Activated CD4-positive, alpha-beta T cell treated with anti-CD3 and anti-CD28 coated beads, Interleukin-2, amount 50 U/mL, for 4 hours (primary cell): ENCODE measurements at places on chromosomes 12 and 14.

- no peak for DNase-seq
Measured at GRCh38 chr12:90038289-90038688, 329.7 kb upstream of the ATP2B1 start.

DNA sequence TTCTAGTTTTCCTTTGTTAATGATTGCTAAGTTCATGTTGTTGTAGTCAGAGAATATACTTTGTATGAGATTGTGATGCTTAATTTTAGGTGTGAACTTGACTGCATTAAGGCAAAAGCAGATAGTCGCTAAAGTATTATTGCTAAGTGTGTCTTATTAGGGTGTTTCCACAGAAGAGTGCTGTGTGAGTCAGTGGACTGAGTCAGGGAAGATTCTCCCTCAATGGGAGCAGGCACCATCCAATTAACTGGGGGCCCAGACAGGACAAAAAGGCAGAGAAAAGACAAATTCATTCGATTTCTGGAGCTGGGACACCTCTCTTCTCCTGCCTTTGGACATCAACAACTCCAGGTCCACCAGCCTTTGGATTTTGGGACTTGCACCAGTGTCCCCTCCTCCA, 48.5 kb downstream of the BAZ1A start:
- DNase-seq, result no peak

GRCh38 chr14:94038510-94038909, 12.4 kb downstream of the OTUB2 start:
- no peak for DNase-seq

GRCh38 chr14:78297858-78298257, 127.7 kb downstream of the NRXN3 start:
- no peak for DNase-seq

- no peak for DNase-seq
Measured at GRCh38 chr14:104395941-104396681, 183.5 kb upstream of the C14orf180 start.

- DNase-seq, result no peak
Measured at GRCh38 chr14:67516676-67517075, 16.4 kb upstream of the PLEKHH1 start.

DNA sequence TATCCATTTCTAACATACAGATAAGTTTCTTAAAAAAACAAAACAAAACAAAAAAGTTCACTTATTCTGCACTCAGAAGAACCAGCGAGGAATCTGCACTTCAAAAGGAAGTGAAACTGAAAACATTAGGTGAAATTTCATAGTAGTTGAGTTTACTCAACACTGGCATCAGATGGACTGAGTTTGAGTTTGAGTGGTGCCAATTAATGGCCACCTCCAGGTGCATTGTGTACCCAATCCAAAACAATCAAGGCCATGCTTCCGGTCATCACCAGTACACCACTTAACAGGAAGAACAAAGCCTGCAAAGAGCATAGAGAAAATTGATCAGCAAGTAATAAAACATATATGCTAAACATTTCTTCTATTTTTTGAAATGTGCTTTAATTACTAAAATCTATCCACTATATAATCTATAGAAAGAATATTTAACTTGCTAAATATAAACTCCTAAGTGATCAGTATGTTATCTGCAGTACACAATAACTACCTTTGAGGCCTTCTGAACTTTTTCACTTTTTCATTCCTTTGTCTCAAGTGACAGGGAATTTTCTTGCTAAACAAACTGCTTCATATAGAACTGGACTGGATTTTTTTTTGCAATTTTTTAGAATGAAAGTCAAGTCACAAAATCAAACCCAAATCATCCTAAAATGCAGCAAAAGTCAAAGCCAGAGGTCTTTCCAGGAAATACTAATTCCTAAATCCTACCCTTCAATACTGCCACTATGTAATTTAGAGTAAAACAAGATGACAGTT, 11.5 kb downstream of the SLC38A2 start:
- no peak for DNase-seq

GRCh38 chr14:29461101-29461500, 466.5 kb downstream of the PRKD1 start:
- no peak for DNase-seq

DNA sequence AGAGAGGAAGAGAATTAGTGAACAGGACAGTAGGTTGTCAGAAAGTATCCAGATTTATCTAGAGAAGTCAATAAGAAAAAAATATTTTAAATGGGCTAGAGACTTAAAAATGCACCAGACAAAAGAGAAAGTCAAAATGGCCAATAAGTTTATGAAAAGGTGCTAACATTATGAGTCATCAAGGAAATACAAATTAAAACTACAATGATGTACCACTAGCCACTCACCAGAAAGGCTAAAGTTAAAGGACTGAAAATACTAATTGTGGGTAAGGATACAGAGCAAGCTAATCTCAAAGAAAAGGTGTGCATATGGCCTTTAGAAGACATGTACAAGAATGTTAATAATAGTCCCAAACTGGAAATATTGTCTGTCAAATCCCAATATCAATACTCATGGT, 37.7 kb downstream of the C12orf50 start:
- no peak for DNase-seq

DNA sequence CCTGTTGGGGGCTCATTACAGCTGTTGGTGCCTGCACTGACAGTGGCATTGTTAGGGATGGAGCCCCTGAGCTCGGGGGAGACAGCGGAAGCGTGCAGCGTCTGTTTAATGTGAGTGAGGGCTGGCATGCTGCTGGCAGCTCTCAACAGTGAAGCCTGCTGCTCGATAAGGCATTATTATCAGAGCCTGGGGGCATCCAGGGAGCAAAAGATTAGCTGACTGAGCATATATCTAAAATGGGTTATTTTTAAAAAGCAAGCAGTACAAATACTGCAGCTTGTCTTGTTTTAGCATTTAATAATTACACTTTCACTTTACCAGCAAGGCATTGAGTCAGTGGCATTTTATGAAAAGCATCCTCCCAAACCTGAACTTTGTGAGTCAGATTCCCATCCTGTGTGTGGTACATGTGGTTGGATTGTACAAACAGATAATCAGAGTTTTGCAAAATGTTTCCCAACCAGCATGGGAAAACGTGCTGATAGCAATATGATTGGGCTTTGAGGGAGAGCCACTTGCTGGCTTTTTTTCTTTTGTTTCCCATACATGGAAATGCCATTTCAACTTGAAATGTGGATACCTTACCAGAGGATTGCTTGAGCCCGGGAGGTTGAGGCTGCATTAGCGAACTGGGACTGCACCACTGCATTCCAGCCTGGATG, 150.8 kb downstream of the PRKCH start:
- no peak for DNase-seq

DNA sequence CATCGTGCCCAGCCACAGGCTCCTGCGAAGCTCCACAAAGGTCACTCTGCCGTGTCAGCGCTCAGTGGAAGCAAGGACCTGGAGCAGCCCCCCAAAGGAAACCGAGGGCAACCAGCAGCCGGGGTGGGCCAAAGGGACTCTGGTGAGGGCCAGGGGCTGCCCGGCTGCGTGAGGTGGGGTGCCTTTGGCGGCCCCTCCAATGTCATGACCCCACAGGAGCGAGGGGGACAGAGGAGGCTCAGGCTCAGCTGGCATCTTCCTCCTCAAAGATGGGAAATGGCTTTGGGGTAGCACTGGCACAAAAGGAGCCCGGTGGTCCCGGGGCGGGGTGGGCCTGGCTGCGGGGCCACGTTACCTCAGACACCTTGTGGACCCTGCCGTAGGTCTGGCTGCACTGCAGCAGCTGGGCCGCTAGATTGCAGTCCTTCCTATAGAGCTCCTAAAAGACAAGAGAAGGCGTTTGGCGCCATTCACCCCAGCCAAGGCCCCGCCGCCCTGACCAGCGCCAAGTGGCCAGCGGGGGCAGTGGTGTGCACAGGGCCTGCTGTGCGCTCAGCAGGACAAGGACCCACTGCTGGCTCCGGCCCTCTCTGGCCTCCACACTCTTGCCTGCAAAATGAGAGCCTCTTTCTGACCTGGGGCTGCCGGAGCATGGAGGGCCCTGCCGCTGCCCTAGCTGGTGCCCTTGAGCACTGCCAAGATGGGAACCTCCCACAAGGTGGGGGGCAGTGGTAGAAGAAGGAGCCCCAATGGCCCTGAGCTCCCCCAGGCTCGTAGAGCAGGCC, 46.9 kb downstream of the BEGAIN start:
- no peak for DNase-seq

DNA sequence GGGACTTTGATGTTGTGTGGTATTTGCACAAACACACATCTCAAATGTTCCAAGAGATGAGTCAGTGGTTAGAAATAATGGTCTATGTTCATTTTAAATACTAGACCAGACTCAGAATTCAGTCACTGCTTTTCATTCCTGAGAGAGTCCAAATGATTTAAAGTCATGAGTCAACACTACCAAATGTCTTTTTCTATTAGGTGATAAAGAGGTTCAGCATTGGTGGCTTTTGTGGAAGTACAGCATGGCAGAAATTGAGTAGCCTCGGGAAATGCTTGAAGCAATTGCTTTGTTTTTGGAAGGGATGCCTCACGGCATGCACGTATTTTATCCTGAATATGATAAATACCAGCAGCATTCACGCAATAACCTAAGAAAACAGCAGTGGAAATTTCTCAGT, 115.7 kb downstream of the DIO2 start:
- DNase-seq, result no peak

- DNase-seq, result no peak
Measured at GRCh38 chr12:30888241-30888640, 38.3 kb upstream of the TSPAN11 start.

GRCh38 chr14:69468949-69469348, 15.6 kb upstream of the PLEKHD1 start:
- no peak for DNase-seq

DNA sequence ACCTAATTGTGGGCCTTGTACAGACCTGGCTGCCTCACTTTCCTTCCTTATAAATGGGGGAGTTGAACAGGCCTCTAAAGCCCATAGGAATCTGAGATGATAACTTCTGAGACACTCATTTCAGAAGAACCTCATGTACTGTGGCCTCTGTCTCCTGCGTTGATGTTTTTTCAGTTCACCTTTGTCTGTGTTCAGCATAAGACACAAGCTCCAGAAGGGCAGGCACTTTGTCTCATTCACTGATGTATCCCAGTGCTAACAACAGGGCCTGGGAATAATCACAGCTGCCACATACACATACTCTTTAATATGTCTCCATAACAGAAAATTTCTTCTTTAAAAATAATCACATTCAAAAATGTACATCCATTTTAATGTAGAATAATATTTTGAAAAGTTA, 3.3 kb downstream of the FGD6 start:
- DNase-seq, result no peak

- no peak for DNase-seq
Measured at GRCh38 chr14:102939820-102940561, 17.5 kb downstream of the AMN start.
